ENCODE measurements at places on chromosomes 1 and 21.

DNA sequence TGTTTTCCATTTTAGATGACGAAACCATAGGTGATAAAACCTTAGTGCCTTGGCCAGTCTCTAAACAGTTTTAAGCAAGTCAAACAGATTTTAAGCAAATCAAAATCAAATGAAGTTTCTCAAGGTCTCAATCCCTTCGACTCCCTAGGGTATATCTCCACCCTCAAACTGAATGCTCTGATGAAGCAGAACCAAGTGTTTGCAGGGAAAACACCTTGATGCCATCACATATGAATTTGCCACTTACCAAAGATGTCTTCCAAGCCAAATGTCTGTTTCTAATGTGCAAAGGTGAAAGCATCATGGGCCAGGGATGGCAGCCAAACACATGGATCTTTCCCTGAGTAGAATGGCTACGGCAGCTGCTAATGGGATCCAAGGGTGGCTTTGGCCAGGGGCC lies 116.4 kb upstream of the COP1 start:
- no peak for DNase-seq

DNA sequence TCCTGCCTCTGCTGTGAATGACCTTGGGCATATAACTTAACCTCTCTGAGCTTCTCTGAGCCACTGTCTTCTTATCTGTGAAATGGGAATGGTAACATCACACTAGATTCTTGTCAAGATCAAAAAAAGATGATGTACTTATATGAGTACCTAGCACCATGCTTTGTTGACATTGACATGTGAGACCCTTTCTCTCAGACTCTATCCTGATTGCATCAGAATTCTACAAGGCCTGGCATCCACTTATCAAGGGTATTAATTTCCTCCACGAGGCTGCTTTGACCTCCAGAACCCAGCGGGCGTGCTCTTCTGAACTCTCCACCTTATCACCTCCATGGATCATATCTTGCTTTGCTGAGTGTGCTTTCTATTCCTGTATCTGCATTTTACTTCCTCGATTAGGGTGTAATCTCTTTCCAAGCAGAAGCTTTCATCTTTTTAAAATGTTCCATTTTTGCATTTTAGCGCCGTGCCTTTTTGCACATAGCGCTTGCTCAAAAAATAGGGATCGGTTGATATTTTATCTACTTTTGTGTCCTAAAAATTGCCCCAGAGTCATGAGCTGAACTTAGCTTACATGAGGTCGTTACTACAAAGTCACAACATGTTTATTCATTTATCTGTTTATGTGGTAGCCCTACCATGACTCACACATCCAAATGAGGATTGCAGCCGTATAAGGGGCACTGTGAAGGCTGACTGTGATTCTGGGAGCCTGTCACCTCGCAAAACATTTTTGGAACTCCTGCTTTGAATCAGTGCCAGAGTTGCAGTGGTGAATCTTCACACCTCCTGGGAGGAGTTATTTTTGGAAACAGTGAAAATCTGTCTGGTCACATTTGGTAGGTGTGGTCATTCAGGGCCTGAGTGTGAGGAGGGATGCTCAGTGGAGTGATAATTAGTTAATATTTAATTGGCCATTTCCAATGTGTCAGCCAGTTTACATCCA lies 63.2 kb downstream of the IER5 start:
- no peak for DNase-seq

GRCh38 chr1:31374511-31375196 lies 1.8 kb upstream of the FABP3 start:
- no peak for DNase-seq

DNA sequence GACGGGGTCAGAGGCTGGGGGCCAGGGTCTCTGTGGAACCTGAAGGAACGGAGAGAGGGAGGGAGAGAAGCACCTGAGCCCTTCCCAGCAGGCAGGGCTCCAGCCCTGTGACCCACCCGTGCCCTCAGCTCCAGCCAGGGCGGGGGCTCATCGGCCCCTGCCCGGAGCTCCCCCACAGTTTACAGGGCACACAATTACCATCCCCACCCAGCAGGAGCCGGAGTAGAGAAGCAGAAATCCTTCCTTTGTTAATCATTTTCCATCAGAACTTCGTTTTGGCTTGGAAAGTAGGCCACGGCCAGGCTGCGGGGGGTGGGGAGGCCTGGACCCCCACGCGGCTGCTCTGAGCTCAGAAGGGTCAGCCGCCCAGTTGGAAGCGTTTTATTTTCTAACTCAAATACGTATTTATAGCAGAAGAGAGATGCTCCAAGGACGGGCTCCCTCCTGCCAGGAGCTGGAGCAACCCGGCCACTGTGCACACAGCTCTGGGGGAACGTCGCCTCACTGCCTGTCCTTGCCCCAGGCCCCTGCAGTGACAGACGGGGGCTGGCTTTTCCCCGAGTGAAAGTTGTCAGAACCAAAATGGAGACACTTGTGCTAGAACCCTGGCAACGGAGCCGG lies 42.7 kb upstream of the ADARB1 start:
- DNase-seq = no peak

DNA sequence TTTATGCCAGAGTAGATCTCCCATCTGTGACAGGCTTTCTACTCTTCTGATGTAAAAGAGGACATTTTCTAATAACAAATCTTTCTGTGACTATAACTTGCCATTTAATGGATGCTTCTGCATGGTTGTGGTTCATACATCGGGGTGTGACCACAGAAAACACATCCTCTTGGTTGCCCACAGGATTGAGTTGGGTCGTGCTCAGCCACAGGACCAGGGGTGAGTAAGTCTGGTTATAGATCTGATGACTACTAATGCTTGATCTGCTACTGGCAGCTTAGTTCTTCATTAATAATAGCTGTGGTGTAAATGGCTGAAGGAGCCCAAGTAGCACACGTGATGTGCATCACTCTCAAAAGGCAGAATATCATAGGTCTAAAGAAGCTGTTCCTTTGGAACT lies 328.2 kb downstream of the RWDD3 start:
- DNase-seq = no peak

DNA sequence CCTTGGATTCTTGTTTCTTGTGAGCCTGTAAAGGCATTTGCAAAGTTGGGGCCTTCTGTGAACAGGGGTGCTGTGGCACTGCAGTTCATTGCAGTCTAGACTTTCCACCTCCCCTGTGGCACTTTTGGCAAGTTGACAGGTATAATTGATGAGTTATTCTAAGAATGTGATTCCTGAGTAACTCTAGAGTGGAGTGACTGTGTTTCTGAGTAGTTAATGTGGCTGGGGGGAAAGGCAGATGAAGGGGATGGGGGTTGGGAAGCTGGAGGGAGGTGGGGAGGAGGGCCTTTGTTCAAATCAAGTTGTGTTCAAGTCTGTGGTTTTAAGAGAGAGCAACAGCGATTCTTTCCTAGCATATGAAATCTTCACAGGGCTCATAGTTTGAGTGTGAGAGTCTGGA lies 32.9 kb downstream of the PBX1 start:
- DNase-seq = no peak

- no peak for DNase-seq
Measured at GRCh38 chr1:220301630-220302029, 29.4 kb upstream of the RAB3GAP2 start.

- DNase-seq = no peak
Measured at GRCh38 chr21:33151941-33152731, 77.6 kb upstream of the IFNAR2 start.

DNA sequence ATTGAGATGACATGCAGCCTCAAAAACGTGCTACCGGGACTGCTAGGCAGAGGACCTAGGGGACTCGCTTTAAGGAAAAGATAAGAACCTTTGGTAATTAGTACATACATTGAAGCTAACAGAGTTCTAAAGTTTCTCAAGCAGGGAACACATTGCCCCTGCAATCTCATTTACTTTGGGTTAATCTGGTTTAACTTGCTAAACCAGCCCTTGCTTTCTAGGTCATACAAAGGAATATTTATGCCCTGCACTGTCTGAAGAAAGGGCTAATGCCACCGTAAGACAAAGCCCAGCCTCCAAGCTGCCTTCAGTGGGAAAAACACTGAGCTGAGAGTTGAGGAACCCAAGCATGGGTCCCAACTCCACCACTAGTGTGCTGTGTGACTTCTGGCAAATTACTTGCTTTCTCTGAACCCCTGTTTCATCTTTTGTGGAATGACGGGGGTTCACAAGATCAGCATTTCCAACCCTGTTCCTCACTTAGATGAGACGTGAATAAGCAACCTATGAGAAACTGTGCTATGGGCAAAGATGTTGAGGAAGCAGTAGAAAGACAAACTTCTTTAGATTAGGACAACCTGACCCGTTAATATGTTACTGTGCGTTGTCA lies 66.3 kb downstream of the VWA5B1 start:
- no peak for DNase-seq

- DNase-seq = no peak
Measured at GRCh38 chr1:15210651-15211375, 36.2 kb upstream of the FHAD1 start.

DNA sequence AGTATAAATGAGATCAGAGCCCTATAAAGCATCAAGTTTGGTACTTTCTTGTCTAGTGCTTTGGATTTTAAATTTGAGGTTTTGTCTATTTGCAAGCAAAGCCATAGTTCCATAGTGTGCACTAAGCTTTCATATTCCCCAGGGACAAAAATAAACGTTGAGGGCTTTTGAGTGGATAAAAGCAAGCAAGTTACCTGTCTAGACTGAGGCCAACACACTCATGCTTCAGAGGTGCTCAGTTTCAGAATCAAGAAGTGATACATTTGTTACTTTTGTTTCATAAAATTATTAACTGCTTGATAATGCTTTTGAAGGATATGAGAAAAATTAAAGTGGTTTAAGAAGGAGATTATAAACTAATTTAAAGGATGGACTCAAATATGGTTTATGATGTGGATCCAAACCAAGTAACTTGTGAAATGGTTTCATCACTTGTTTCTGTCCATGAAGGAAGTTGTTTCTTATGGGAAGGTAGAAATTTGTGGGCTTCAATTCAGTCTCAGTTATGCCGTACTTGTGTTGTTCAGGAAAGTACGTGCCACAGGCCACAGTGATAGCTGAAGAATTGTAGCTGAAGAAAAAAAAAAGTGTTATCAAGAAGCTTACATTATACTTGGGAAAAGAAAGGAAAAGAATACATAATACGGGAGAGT lies 71.2 kb downstream of the CHRM3 start:
- no peak for DNase-seq
